ENCODE measurements at places on chromosomes 11 and 22. TPM values are rescaled to one million over a fixed set of nuclear protein-coding genes. Genes with fewer than 3 reads are reported as not detected.
A peak's percentile ranks its signal among the peaks of the same experiment; 100 is the strongest.

DNA sequence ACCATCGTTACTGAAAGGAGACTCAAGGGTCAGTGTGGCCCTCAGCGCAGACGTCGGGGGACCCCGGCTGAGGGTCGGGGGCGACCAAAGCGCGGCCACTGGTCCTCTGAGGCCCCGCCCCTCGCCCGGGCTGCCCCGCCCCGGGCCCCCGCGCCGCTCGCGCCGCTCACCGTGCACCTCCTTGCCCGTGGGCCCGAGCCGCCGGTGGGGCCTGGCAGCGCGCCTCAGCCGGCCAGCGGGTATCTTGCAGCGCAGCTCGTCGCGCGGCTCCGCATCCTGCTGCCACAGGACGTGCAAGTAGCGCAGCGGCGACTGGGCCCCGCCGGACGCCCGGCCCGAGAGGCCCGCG, 419 bp downstream of the ANKRD54 start:
- H3K27ac ChIP-seq: peak overlapping the region; percentile 82
- H3K27me3 ChIP-seq: no peaks in the 10 kb centered on the region
- H3K4me1 ChIP-seq: peaks cover 29% of the 10 kb centered on the region

DNA sequence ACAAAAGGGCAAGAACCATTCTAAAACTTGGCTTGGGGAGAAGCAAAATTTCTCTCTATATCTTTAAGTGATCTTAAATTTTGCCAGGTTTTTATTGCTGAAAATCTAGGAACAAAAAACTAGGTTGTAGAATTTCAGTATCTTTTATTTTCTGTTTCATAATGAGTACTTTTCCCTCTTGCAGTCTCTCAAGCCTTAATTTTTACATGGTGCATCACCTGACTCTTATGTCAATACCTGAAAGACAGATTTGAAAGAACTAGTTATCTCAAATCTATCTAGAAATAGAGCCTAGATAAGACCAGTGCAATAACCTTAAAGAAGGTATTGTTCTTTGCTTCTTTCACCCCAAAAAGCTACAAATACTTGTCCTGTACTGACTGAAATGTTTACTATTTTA, 122.1 kb downstream of the TRIM44 start:
- H3K36me3 ChIP-seq: no peaks in the 10 kb centered on the region
- DNase-seq: no peak
- no peak overlapping the region for H3K4me3 ChIP-seq
- no peak overlapping the region for H3K27ac ChIP-seq

DNA sequence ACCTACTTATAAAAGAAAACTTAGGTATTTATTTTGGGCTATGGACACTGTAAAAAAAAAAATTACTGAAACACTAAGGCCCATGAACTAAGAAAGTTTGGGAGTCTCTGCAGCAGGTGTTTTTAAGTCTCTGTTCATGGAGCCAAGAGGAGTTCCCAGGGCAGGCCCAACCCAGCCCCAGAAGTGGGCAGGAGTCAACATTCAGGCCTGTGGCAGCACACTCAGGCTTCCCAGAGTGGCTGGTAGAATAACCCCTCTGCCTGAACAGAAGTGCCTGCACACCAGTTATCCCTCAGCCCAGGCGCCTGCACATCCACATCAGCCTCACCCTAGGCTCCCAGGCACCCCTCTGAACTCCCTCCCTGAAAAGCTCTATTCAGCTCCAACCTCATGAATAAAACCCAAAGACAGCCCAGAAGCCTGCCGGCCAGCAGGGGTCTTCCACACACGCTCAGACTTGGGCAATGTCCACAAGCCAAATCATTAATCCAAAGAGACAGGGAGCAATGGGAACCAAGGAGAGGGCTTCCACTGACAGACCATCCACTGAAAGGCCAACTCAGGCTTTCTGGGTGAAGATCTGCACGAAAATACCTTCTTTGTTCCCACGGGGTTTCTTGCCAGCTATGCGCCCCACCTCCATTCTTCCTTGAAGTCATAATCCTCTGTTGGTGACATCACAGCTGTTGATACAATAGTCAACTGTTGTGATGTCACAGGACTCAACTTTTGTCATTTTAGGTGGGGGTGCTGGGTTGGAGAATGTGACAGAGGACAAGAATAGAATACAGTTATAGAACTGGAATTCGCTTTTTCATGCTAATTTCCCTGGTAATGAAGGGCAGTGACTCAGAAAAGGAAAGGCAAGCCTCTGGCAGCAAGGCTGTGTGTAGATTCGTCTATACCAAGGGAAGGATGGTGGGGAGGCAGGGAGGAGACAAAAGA, 83.7 kb downstream of the RPL27A start:
- no peak overlapping the region for H3K27ac ChIP-seq
- H3K4me3 ChIP-seq: no peak overlapping the region
- H3K27me3 ChIP-seq: peaks cover 8% of the 10 kb centered on the region
- no peaks in the 10 kb centered on the region for H3K36me3 ChIP-seq
- H3K4me1 ChIP-seq: no peaks in the 10 kb centered on the region

DNA sequence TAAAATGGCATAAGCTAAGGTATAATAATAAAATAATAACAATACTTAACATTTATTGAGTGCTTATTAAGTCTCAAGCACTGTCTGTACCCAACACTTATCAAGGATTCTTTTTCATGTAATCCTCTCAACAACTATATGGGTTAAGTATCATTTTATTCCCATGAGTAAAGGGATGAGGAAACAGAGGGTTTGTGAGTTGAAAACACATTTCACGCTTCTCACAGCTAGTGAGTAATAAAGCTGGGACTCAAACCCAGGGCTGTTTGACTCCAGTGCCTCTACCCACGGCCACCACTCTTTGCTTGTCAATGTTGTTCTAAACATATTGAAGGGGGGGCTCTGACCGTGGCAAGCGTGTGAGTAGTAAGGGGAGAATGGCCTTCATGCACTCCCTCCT, 8.7 kb downstream of the CD3E start:
- H3K36me3 ChIP-seq: peaks cover 67% of the 10 kb centered on the region
- DNase-seq: no peak
- peak overlapping the region; percentile 42 for H3K27ac ChIP-seq
- H3K27me3 ChIP-seq: no peaks in the 10 kb centered on the region
- no peak overlapping the region for H3K4me3 ChIP-seq

DNA sequence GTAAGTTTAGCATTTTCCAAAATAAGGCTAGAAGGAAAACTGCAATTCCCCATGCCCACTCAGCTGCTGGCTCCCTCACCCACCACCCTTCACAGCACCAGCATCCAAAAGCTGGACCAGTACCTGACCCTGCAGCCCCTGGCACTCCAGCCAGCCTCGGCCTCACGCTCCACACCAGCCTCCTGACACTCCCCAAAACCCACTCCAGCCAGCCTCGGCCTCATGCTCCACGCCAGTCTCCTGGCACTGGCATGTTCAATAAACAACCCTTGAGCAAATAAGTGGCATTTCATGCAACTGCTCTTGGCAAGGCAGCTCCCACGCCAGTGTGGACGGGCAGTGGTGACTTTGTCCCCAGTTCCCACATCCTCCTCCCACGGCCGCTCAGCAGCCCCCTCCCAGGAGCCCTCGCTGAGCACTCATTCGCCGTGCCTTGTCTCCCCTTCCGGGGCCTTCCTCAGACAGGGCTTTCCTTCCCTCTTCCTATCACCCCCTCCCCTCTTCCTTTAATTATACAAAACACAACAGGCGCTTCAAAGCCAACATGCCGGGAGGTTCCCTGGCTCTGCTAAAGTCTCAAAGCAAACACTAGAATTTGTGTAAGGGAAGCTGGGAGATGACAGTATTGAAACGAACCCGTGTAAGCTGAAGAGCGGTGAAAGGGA, 6.8 kb downstream of the TOLLIP start:
- H3K4me3 ChIP-seq: no peak overlapping the region
- DNase-seq: no peak
- peaks cover 26% of the 10 kb centered on the region for H3K36me3 ChIP-seq
- no peak overlapping the region for H3K27ac ChIP-seq
- no peaks in the 10 kb centered on the region for H3K27me3 ChIP-seq
- H3K4me1 ChIP-seq: peaks cover 38% of the 10 kb centered on the region

Gene SCUBE1
- total RNA-seq: not detected

Gene PATE2
- total RNA-seq: not detected

Gene EEF1G
- total RNA-seq: 2,181 TPM
